Natural killer cell (primary cell): ENCODE measurements at places on chromosomes 5 and 9. TPM values are rescaled to one million over a fixed set of nuclear protein-coding genes. Genes with fewer than 3 reads are reported as not detected.
A peak's percentile ranks its signal among the peaks of the same experiment; 100 is the strongest.

The WDR36 gene
- 24.8 TPM for total RNA-seq

GRCh38 chr5:174607916-174608315, 116.5 kb upstream of the MSX2 start:
- DNase-seq = no peak

GRCh38 chr9:73219985-73220626, 68.4 kb downstream of the ANXA1 start:
- DNase-seq = no peak

- DNase-seq = no peak
These were observed 10.4 kb downstream of the SMIM3 start for GRCh38 chr5:150788977-150789376.

GRCh38 chr5:24188216-24188925, 456.4 kb downstream of the CDH10 start:
- DNase-seq = no peak

- DNase-seq = no peak
These were observed 23.1 kb upstream of the SHB start for GRCh38 chr9:38092200-38092524.

DNA sequence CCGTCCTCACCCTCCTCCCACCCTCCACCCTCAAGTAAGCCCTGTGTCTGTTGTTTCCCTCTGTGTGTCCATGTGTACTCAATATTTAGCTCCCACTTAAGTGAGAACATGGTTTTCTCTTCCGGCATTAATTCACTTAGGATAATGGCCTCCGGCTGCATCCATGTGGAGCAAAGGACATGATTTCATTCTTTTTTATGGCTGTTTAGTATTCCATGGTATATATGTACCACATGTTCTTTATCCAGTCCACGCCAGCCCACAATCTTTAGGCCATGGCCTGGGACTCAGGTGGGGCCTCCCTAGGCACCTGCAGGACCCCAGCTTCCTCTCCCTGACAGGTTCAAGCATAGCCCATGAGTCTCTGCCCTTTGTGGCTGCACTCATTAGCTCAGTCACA, 22.9 kb downstream of the UNC5A start:
- DNase-seq = no peak

The SPINK6 gene
- not detected for total RNA-seq

DNA sequence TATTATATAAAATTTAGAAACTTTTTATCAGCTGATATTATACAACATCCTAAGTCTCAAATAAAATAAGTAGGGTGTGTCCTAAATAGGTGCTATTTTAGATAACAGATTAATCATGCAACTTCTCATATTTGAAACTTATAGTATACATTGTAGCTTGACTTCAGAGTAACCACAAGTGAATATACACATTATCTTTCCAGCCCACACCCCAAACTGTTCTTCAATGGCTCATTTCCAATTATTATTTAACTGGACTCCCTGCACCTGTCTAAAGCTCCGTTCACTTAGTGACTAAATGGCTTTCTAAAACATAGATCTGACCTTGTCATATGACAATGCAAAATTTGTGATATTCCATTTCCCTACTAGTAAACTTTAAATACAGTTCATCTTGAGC, 490.9 kb upstream of the RGMB start:
- DNase-seq = no peak

DNA sequence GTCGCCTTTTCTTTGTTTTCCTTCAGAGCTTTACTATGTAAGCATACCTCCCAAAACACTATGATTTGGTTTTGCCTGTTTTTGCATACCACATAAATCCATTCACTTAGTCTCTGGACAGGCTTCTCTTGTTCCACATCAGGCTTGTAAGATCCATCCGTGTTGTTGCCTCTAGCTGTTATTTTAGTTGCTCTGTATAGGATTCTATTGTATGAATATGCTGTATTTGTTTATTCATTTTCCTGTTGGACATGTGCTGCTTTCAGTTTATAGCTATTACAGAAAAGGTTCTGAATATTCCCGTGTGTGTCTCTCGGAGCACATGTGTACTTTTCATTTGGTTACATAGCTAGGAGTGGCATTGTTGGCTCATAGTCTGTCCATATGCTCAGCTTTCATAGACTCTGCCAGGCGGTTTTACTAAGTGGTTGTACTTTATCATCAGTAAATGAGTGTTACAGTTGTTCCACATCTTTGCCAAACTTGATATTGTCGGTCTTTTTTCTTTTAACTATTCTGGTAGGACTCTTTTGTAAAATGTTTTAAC, 41.8 kb downstream of the NUP214 start:
- no peak for DNase-seq

- DNase-seq = no peak
These were observed 81.8 kb upstream of the ELL2 start for GRCh38 chr5:96043446-96043845.

The IL17B gene
- total RNA-seq = not detected

DNA sequence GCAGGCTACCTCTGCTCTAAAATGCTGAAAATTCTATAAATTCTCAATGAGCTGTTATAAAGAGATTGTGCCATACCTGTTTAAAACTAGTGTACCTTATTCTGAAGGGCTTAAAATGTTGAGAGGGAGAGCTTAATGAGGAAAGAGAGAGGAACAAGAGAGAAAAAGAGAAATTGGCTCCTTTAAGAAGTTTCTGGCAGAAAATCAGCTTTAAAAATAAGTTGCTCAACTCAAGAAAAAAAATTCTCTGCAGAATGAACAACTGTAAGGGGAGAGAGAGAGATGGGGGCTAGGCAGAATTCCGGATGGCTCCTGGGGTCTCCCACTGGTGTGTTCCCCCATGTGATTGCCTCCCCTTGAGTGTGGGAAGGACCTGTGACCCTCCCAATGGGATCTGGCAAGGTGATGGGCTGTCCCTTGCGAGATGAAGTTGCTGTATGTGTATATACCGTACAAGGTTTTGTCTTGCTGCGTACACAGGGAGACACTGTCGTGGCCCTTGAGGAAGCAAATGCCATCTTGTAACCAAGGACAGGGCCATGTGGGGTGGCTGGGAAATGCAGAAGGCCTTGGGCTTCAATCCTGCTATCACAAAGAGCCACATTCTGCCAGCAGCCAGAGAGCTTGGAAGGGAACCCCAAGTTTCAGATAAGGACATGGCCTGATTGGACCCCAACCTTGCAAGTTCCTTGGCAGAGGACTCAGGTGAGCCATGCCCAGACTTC, 64.3 kb upstream of the S1PR3 start:
- DNase-seq = no peak

The C5orf63 gene
- 11.7 TPM for total RNA-seq

DNA sequence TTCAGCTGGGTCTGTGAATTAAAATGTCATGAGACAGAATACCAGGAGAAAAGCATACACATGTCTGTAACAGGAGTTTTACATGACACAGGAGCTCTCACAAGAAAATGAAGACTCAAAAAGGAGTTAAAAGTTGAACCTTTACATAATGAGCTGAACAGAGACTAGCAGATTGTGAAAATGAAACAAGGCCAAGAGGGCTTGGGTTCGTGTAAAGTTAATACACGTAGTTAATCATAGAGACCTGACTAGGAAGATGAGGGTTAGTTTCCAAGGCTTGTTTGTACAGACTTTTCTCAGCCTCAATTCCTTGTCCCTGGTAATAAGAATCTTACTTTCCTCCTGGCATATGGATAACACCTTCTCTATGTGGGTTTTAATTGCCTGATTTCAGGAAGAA, 1294.0 kb downstream of the MAT2B start:
- no peak for DNase-seq

- no peak for DNase-seq
These were observed at the start of gene GFI1B for GRCh38 chr9:132978451-132979131. TSS of gene GFI1B (plus strand) at chr9:132978694. CDS start at chr9:132986679, 7,985 bp downstream.

DNA sequence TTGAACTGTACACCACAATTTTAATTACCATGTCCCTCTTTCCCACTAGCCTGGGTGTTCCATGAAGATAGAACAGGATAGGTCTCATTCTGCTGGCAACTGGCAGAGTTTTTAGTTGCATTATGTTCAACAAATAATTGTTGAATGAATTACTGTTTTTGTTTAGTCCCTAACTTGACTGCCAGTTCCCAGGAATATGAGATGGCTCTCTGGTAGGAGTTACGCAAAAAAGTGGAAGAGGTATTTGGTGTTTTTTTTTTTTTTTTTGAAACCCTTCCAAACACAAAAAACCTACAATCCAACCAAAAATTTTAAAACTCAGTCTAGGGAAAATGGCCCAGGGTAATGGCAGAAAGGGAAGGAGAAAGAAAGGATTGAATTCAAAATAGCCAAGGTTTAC, 153.6 kb downstream of the GNAQ start:
- DNase-seq = no peak

DNA sequence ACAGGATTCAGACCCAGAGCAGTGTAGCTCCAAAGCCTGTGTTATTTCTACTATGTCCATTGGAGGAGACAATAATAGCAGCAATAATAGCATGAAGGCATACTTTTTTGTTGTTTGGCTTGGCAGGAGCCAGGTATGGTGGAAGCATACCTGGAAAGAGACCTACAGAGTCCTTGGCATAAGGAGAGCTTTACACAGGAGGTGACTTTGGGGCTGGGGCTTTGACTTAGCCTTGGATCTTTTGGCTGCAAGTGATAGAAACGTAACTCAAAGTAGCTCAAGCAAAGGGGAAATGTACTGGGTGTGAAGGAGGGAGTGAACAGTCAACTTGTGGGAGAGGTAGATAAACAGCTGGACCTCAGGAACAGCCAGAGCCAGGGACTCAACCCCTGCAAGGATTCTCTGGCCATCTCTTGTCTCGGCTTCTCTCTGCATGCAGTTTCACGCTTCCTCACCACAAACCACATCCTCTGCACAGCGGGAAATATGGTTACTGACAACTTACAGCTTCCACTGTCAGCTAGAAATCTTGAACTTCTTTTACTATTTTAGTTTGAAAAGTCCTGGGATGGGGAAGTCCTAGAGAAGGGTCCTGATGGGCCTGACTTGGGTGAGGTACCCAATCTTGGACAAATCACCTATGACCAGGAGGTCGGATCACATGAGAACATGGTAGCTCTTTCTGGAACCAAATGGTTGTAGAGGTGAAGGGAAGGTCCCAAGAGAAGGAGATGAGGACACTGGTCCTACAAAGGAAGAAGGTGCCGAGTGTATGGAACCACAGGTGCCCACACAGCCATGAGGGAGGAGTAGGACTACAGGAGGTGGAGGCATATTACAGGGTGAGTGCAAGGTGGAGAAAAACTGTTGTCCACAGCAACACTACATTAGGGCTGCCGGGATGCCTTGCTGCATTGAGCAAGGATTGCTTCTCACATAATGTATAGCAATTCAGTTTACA, 47.0 kb upstream of the TGFBR1 start:
- DNase-seq = peak; percentile 81
